Kasumi-1 (cell line): ENCODE measurements at places on chromosomes 6 and 20.
A peak's percentile ranks its signal among the peaks of the same experiment; 100 is the strongest.

- DNase-seq, result no peak
Measured at GRCh38 chr6:53727748-53728147, 62.2 kb upstream of the KLHL31 start.

DNA sequence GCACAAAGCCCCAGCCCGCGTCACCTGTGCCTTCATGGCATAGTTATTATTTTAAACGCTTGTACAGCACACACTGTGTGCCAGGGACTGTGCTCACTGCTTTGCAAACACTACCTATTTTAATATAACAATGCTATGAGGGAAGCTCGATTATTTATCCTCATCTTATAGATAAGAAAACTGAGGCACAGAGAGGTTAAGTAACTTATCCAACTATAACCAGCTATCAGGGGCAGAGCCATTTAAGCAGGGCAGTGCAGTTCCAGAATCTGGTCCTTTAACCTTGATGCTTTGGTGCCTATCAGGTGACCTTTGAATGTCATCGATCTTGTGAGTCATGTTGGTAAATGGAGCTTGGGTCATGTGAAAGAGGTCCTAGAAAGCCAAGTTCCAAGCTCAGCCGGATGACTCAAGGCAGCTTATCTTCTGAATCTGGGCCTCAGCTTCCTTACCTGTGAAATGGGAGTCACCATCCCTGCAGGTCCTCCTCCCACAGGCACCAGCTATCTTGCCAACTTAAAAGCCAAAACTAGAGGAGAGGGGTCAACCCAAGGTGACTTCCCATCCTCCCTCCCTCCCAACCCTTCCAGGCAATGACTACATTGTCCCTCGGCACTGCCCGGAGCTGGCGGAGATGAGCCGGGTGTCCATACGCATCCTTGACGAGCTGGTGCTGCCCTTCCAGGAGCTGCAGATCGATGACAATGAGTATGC is 56.4 kb upstream of the TTPAL start:
- no peak for DNase-seq

DNA sequence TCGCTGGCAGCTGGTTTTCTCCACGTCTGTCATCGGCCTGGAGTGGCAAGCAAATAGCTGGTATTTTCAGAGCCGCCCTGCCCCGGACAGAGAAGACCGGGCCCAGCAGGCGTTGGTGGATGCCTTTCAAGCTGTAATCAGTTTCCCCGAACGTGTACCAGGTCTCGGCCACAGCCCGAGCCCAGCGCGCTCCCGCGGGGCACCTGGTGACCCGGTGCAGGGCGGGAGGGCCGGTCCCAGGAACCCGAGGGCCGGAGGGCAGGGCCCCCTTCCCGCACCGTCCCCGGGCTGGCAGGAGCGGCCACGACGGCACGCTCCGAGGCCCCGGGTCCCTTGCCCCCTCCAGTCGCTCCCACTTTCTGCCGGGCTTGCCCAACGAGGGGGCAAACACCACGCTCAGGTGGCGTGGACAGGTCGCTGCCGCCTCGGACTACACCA is 348 bp upstream of the PYGB start:
- peak; percentile 43 for DNase-seq

DNA sequence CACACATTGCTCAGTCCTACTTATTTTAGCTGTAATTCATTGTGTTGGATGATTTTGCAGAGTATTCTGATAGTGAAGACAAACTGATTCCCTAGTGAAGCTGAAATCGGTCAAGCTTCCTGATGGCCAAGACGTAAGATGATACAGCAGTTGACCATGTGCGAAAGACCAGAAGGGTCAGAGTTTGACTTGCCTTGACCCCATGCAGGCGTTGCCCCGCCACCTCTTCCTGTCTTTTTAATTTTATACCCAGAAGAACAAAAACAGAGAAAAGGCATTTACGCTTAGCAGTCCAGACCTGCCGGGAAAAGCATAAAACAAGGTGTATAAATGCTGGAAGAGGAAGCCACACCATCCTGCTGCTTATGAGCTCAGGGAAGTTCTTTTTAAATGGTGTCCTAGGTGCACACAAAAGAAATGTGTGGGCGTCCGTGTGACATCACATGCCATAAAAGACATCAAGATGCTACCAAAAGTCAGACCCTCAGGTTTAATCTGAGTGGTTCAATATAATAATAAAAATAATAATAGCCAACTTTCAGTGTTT is 32.2 kb downstream of the TSHZ2 start:
- no peak for DNase-seq

GRCh38 chr6:15522427-15522826 is 140.4 kb downstream of the DTNBP1 start:
- DNase-seq, result peak; percentile 9

DNA sequence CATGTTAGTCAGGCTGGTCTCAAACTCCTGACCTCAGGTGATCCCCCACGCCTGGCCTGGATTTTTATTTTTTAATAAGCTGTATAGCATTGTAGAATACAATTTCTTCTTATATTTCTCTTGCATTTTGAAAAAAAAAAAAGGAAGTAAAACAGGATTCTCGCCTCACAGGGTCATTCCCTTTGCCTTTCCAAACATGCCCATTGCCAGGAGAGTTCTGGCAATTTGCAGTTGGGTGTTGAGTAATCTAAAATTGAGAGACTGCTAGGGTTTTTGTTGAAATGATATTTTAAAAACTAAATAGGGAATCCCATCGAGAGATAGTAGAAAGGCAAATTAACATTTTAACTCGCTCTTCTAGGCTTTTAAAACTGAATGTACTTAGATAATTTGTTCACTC is 196.1 kb downstream of the JARID2 start:
- DNase-seq, result no peak

DNA sequence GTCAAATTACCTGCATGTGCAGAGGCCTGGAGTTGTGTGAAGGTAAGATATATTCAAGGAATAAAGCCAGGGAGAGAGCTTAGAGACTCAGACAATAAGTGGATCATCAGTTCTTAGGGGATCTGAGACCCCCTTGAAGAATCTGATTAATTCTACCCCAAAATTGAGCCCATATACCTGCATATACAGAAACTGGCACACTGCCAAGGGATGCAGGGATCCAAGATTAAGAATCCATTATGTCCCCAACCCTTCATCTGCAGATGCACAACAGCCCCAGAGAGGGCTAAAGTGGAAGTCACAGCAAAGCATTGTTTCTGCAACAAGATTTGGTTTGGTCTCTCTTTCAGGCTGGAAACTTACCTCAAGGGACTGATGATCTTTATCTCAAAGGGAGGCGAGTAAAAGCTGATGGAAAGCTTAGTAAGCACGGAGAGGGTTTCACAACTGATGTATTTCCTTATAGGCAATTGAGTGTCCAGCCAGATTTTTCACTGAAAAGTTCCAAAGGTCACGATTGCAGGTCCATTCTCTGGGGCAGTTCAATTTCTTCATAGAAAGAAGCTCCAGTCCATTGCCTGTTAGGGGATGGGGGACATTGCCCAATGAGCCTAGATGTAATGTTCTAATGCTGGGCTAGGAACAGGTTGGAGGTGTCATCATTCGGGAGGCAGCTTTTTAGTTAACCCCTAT is 20.9 kb upstream of the STK35 start:
- no peak for DNase-seq
